ENCODE measurements at places on chromosomes 5 and 9. TPM values are rescaled to one million over a fixed set of nuclear protein-coding genes. Genes with fewer than 3 reads are reported as not detected.

PDE8B gene
- 2.7 TPM for total RNA-seq

STXBP1 gene
- 3.6 TPM for total RNA-seq

IL13 gene
- total RNA-seq = not detected

DIPK1B gene
- total RNA-seq = 7.7 TPM

PCDHA9 gene
- total RNA-seq = not detected

LTC4S gene
- total RNA-seq = 0.73 TPM

GRCh38 chr5:179294131-179294780 lies 51.0 kb downstream of the ADAMTS2 start:
- H3K27me3 ChIP-seq = no peaks in the 10 kb centered on the region
- H3K4me1 ChIP-seq = no peaks in the 10 kb centered on the region
- peak; percentile 48 for DNase-seq

DNA sequence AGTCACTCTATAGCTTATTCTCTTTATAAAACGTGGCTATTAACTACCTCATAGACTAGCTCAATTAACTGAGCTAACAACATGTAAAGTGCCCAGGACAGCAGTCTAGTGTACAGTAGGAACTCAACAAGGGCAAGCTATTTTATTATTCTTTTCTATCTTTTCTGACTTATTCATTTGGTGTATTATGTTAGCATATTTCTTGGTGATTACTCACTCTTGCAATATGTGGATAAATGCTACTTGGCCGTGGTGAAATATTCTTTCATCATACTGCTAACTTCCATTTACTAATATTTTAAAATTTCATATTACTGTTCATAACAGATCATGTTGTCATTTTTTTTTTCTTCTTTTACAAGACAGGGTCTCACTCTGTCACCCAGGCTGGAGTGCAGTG lies 4.9 kb downstream of the SLC25A51 start:
- H3K27me3 ChIP-seq = no peaks in the 10 kb centered on the region
- no peak for DNase-seq
- peaks cover 2% of the 10 kb centered on the region for H3K36me3 ChIP-seq
- peaks cover 9% of the 10 kb centered on the region for H3K4me1 ChIP-seq
- H3K27ac ChIP-seq = no peak overlapping the region

DNA sequence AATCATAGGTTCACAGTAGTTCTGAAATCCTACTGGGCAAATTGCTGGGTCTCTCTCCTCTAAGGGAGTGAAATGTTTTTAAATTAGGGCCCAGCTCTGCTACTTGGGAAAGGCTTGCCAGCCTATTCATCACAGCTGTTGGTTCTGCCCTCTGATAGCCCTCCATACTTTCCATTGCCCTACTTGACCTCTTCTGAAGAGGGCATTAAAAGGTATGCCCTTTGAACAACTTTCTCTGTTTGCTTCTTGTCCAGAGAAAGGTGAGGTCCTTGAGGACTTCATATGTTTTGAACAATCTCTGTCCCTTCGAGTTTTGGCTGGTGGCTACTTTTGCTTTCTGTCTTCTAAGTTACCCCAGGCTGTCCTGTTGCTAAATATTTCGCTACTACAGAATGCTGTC lies 62.3 kb upstream of the JAK2 start:
- H3K27ac ChIP-seq = peak overlapping the region; percentile 74
- peaks cover 8% of the 10 kb centered on the region for H3K4me1 ChIP-seq
- H3K36me3 ChIP-seq = no peaks in the 10 kb centered on the region
- DNase-seq = no peak
- no peak overlapping the region for H3K4me3 ChIP-seq

DNA sequence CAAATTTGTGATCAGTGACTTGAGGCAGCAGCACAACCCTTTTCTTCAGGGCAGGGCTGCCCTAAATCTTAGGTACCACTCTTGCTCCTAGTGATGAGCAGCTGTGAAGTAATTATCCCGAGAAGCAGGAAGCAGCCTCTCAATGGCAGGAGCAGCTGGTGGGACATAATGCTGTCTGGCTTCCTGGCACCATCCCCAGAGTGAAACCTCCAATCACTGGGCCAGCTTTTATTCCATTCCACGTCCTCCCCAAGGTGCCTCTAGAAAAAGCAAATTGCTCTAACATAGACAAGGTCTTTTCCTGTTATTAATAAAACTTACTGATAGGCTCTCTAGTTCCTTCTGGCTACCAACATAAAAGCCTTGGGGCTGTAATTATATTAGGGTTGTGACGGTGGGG lies 154.0 kb downstream of the FRMD3 start:
- DNase-seq = no peak
- no peak overlapping the region for H3K27ac ChIP-seq
- no peaks in the 10 kb centered on the region for H3K36me3 ChIP-seq
- no peaks in the 10 kb centered on the region for H3K27me3 ChIP-seq
- H3K4me1 ChIP-seq = no peaks in the 10 kb centered on the region

DNA sequence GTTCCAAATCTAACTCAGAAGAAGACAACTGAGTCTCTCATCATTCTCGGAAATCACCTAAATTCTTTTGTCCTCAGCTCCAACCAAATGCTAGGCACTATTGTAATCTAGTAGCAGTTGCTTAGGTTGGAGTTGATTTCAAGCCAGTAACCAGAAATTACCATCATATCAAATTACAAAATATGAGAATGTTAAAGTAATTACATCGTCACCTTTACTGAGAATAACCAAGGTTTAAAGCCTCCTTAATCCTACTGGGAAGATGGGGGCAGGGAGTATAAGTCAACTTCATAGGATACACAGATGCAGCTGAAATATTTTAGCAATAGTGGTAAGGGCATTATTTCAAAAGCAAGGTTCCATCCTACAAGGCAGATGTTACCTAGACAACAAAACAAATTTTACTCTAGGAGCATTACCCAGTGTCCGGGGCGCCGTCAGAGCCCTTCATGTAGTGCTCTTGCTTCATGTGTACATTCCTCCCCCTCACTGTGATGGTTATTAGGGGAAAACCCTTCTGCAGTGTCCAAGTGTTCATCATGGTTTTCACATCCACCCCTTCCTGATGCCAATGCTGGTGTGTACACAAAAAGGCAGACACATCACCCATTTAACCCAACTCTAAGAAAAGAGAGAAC lies 19.5 kb downstream of the ERAP1 start:
- no peak overlapping the region for H3K4me3 ChIP-seq
- H3K27me3 ChIP-seq = no peaks in the 10 kb centered on the region
- H3K4me1 ChIP-seq = no peaks in the 10 kb centered on the region
- no peak overlapping the region for H3K27ac ChIP-seq
- peaks cover 4% of the 10 kb centered on the region for H3K36me3 ChIP-seq

DNA sequence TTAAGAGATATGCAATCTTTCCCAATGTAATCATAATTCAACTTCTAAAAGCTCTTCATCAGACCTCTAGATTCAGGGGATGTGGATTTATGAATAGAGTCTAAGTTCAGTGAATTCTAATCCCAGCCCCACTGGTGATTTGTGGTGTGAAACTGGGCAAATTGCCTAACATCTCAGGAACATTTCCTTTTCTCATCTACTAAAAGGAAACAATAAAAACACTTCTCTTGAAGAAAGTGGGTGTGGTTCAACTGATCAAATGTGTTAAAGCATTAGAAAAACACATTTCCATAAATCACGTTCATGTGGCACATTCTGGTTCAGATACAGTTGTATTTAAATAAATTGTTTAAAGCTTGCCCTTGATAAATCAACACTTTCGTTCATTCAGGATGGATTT lies 631.7 kb upstream of the CDH6 start:
- H3K27ac ChIP-seq = no peak overlapping the region
- no peaks in the 10 kb centered on the region for H3K4me1 ChIP-seq
- no peak for DNase-seq
- H3K27me3 ChIP-seq = no peaks in the 10 kb centered on the region

DNA sequence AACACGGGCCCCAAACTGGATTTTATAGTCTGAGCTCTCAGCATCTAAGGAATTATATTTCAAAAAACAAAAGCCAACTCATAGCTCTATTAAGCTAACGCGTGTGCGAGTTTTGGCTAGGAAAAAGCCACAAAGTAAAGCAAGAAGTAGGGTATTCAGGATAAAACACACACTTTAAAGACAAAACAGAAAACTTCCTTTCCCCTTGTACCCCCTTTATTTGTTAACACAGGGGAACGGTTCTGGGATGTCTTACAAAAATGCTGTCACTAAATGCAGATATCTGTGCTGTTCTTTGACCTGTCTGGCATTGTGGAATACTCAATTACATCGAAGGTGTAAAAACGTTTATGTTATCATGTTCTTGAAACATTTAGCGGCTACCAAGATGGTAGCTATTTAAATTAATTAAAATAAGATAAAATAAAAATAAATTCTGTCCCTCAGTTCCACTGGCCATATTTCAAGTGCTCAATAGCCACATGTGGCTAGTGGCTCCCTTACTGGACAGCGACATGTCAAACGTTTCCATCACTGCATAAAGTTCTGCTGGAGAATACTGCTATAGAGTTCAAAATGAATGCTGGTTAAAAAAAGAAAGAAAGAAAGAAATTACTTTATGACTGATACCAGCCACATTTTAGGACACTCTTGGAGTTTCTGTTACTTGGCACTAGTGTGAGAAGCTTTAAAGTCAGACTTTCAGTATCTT lies 7.2 kb upstream of the MEF2C start:
- peak overlapping the region; percentile 19 for H3K4me3 ChIP-seq
- no peaks in the 10 kb centered on the region for H3K36me3 ChIP-seq
- peak overlapping the region; percentile 73 for H3K27ac ChIP-seq

DNA sequence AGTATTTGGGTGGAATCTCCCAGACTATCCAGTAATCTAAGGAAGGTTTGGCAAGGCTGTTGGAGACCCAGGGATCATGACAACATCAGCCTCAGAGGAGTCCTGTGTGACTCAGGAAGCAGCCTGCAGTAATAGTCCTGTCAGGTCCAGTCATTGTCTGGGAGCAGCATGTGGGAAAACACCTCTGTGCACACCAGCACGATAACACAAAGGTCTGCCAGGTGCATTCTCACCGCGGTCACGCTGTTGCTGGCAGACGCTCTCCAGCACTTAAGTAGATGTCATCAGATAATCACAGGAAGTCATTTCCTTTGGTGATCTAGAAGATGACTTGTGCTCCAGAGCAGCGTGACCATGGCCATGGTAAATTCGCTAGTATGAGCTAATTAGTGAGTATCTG lies 99.2 kb upstream of the IQGAP2 start:
- H3K4me3 ChIP-seq = no peak overlapping the region
- H3K4me1 ChIP-seq = peaks cover 42% of the 10 kb centered on the region
- DNase-seq = peak; percentile 72
- H3K36me3 ChIP-seq = no peaks in the 10 kb centered on the region

GRCh38 chr5:32115985-32116384 lies 58.1 kb downstream of the GOLPH3 start:
- no peak overlapping the region for H3K4me3 ChIP-seq
- no peak overlapping the region for H3K27ac ChIP-seq
- peaks cover 20% of the 10 kb centered on the region for H3K36me3 ChIP-seq
- no peaks in the 10 kb centered on the region for H3K4me1 ChIP-seq
- no peak for DNase-seq

DNA sequence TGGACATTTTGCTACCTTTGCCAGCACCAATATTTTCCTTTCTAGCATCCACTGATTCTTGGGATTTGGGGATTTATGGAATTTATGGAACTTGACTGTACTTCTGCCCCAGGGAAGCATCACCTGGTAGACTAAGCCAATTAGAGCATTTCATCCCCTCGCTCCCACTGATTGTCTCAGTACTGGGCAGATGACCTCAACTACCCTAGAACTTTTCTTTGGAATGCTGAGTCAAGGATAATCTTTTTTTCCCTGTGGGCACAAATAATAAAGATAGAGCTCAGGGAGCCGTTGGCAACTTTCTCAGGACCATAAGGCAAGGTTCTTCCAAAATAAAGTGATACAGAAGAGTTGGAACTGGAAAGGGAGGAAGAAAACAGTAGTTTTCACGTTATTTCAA lies 438.4 kb downstream of the PLK2 start:
- no peaks in the 10 kb centered on the region for H3K27me3 ChIP-seq
- DNase-seq = no peak
- H3K4me1 ChIP-seq = no peaks in the 10 kb centered on the region
- no peaks in the 10 kb centered on the region for H3K36me3 ChIP-seq
- H3K4me3 ChIP-seq = no peak overlapping the region
- no peak overlapping the region for H3K27ac ChIP-seq

DNA sequence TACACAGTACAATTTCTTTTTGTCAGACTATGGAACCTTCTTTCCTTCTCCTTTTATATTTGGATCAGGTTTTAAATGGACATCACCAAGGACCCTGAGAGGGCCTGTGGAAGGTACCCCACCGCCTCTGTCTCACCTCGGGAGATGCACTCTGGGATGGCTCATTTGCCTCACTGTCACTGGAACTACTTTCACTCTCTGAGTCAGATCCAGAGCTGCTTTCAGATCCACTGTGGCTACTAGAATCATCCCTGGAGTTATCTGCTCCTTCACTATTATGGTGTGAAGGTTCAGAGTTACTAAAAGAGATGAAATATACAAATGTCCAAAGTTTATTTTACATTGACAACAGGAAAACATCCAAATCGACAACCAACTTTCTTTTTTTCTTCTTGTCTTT lies 24.6 kb downstream of the LEAP2 start:
- H3K27me3 ChIP-seq = no peaks in the 10 kb centered on the region
- H3K4me3 ChIP-seq = no peak overlapping the region
- H3K36me3 ChIP-seq = peaks cover 52% of the 10 kb centered on the region
- H3K27ac ChIP-seq = no peak overlapping the region
- no peaks in the 10 kb centered on the region for H3K4me1 ChIP-seq

DNA sequence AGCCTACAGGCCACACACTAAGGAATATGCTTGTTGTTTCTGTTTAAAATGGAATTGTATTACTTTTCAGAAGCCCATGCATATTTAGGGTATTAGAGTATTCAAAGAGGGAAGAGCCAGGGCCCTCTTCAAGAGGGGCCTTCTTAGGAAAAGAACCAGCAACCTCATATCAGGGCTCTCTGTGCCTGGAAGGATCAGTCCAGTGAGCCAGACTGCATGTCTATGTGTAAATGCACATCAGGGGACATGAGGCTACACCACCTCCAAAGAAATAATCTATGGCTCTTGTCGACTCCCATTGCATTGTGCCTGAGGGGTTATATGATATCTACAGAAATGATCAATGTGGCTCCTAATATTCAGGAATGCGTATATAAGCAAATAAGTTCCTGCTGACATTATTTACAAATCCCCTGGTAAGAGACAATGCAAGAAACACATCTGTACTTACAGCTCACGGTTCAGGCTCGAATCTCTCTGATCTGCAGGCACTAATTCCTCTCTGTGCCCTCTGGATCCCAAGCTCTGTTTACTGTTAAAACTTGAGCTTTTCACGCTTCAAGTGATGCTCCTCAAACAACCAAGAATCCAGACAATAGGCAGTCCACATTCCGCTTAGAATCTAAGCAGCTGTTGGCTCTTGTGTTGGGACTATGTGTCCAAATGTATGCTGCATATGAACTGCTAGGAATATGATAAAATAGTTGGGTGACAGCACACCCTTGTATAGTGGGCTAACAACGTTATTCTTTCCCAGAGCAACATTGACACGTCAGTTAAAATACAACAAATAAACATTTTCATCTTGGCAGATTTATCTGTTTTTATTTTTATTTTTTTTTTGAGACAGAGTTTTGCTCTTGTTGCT lies 150.2 kb upstream of the KLF9 start:
- H3K36me3 ChIP-seq = no peaks in the 10 kb centered on the region
- H3K4me3 ChIP-seq = no peak overlapping the region
- no peaks in the 10 kb centered on the region for H3K4me1 ChIP-seq
- DNase-seq = no peak
- no peaks in the 10 kb centered on the region for H3K27me3 ChIP-seq

- H3K4me1 ChIP-seq = no peaks in the 10 kb centered on the region
- H3K4me3 ChIP-seq = no peak overlapping the region
- H3K36me3 ChIP-seq = no peaks in the 10 kb centered on the region
- no peak overlapping the region for H3K27ac ChIP-seq
Observed at GRCh38 chr5:123645024-123645603, 133.1 kb downstream of the CSNK1G3 start.

GRCh38 chr5:59843511-59844213 lies 49.9 kb downstream of the PDE4D start:
- no peak for DNase-seq
- no peak overlapping the region for H3K27ac ChIP-seq
- no peak overlapping the region for H3K4me3 ChIP-seq

Data from right lobe of liver (tissue), 6 donors.